IMR-90 (cell line): ENCODE measurements at places on chromosomes 4 and X. TPM values are rescaled to one million over a fixed set of nuclear protein-coding genes. Genes with fewer than 3 reads are reported as not detected.
A peak's percentile ranks its signal among the peaks of the same experiment; 100 is the strongest.

GRCh38 chr4:80540349-80540748, 204.8 kb downstream of the CFAP299 start:
- no peak for DNase-seq

GRCh38 chr4:172982151-172982590, 186.4 kb upstream of the GALNT7 start:
- peak; percentile 92 for DNase-seq

GRCh38 chrX:110877326-110877725, 81.7 kb upstream of the CHRDL1 start:
- DNase-seq: no peak

DNA sequence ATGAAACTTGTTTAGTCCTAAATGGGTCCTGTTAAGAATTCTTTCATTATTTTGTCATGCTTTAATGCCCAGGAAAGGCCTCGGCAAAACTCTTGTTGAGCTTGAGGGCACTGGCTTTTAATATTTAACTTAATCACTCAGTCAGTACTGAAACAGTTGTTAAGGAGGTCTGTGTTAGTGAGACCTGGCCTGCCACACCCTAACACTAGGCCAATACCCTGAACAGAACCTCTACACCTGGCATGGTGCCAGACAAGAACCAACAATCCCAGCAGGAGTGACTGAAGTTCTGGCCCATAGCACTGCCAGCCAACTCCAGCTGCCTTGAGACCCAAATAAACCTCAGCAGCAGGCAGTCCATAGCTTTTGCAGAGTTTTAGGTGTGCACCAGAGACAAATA, 85.7 kb upstream of the ITM2A start:
- DNase-seq: no peak

DNA sequence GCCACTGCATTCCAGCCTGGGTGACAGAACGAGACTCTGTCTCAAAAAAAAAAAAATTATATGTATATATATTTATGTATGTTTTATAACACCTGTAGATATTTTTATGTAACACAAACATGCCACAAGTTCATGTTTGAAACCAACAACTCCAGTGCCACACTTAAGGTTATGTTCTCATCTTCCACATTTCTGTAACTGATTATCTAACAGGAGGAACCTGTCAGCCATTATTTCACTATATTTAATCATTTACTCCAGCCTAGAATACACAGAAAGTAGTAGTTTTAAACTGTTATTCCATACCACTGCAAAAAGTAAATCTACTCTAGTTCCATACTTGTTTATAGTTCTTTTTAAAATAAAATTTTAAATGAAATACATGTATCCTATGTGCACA, 32.3 kb downstream of the MCUB start:
- no peak for DNase-seq

GRCh38 chr4:111404673-111405072, 740.6 kb upstream of the FAM241A start:
- no peak for DNase-seq

DNA sequence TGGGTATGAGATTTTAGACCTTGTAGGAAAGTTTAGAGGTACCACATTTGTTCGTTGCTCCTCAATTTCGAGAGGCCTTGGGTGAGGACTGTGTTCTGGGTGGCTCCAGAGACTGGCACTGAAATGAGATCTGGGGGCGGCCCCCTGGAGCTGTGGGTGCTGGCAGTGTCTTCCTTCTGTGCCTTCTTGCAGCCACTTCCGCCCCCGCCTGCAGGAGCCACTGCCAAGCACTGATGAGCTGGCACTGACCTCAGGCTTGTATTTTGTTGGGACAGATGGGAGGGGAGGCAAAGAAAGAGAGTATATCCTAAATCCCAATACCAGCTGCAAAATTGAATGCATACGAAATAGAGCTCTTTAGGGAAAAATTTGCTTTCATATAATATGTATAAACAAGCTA, 64.5 kb upstream of the CLDN34 start:
- DNase-seq: peak; percentile 34

DNA sequence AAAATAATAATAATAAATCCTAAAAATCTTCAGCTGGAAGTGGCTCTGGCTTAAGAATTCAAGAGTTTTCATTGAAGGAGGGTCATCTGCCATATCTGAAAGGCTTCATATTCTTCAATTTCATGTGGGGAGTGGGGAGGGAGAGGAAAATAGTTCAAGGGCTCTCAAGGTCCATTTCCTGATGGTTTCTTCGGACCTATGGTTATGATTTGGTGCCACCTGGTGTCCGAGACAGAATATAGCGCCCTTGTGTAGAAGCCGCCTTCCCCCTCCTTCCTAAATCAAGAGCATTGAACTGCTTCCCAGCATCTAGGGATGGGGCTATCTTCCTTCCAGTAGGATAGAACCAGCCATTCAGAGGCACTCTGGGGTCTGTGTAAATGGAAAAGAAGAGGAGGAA, 34.3 kb downstream of the NLGN3 start:
- DNase-seq: peak; percentile 69

- no peak for DNase-seq
Observed at GRCh38 chrX:143663755-143664154, 27.9 kb upstream of the SLITRK4 start.

GRCh38 chr4:81960961-81961360, 412.8 kb downstream of the HNRNPD start:
- DNase-seq: no peak

DNA sequence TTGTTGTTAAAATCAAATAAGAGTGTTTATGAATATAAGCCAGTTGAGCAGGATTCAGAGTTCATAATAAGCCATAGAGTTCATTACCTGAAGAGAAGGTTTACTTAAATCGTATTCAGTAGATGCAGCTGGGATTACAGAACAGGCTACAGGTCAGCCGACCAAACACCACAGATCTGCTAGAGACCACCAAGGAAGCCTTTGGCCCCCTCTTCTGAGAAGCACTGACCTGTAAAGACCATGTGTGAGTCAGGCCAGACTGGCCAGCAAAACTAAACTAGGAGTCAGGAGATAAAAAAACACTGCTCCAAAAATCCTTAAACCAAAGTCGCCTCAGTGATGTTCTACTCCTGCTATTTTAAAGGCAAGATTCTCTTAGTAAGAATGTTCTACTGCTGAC, 1125.5 kb downstream of the FAT4 start:
- DNase-seq: no peak

GRCh38 chrX:40871385-40872082, 136.2 kb upstream of the MED14 start:
- peak; percentile 37 for DNase-seq

- no peak for DNase-seq
Observed at GRCh38 chr4:99564921-99565320, 1.1 kb upstream of the TRMT10A start.

GRCh38 chr4:92969650-92970379, 666.0 kb downstream of the GRID2 start:
- peak; percentile 94 for DNase-seq

GRCh38 chr4:55993994-55994663, 45.4 kb downstream of the CEP135 start:
- no peak for DNase-seq

- DNase-seq: peak; percentile 82
Observed at GRCh38 chr4:137307806-137308205, 224.5 kb downstream of the PCDH18 start.

GRCh38 chrX:153525451-153525850, 8.0 kb downstream of the ATP2B3 start:
- no peak for DNase-seq

DNA sequence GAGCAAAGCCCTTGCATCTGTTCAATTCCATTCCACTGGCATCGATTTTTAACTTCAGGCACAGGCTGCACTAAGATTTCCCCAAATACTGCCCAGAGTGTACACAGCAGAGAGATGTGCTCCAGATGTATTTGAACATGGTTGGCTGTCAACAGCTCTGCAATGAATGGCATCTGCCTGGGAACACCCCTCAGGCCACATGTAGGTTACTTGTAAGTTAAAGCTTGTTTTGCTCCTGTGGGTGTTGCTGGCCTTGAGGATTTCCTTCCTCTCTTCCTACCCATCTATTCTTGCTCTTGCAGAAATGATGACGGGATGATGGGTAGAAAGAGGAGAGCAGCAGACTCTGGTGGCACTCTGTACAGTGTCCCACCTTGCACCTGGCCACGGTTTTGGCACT, 69.3 kb upstream of the HELT start:
- no peak for DNase-seq

- DNase-seq: no peak
Observed at GRCh38 chrX:47751670-47752069, 85.0 kb upstream of the ZNF81 start.

DNA sequence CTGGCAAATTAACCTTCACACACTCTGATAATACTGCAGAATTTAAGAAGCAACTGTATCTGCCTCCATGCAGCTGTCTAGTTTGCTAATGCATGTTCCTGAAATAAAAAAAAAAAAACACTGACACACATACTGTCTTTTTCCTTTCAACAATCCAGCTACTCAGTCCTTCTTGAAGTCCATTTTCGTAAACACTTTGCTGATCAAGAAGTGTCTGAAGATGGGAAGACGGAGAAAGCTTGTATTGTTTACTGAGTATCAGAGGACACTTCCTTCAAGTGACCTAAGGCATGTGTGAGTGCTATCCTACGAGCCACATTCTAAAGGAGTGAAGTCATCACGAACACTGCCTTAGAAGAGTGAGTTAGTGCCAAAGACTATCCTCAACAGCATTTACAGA, 82.6 kb downstream of the LUZP4 start:
- DNase-seq: peak; percentile 79

GRCh38 chr4:48037117-48037462, 20.5 kb downstream of the NIPAL1 start:
- no peak for DNase-seq

DNA sequence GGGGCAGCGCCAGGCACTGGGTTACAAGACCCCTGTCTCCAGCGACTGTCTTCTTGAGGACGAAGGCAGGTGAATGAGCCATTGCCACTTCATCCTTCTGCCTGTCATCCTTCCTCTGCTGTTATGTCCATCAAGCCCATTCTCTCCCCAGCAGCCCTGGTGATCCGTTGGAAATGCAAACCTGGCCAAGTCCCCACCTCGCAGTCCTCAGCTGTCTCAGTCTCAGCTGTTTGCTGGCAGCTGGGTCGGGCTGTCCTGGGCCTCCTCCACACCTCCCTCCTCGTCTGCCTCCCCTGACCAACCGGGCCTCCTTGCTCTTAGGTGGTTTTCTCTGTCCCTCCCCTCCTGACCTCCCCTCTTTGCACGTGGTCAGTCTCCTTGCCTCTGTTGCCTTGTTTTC, 38.0 kb downstream of the PTTG2 start:
- DNase-seq: no peak

GRCh38 chr4:117326091-117326490, 240.7 kb upstream of the TRAM1L1 start:
- DNase-seq: no peak

GRCh38 chr4:74968456-74969164, 35.7 kb downstream of the PARM1 start:
- no peak for DNase-seq

- DNase-seq: no peak
Observed at GRCh38 chr4:184645904-184646610, 3.2 kb downstream of the CASP3 start.

DNA sequence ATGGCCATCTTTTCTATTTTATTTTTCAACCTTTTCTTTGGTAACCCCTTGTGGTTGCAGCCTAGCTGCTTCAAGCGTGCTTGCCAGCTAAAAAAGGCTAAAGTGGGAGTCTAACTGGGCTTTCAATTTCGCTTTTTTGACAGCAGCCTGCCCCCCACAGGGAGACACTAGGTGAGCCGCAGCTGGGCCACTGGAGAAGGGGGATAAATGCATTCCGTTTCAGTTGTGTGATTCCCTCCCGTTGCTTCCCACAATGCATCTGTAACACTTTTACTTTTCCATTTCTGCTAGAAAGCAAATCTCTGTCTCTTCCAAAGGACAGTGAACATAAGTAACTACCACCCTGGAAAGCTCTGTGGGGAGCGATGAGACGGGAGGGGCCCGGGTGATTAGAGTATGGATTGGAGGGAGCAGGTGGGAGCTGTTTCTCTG, 86.3 kb upstream of the RAPGEF2 start:
- DNase-seq: peak; percentile 22

GRCh38 chrX:47232197-47232802, 509 bp upstream of the USP11 start:
- DNase-seq: no peak

DNA sequence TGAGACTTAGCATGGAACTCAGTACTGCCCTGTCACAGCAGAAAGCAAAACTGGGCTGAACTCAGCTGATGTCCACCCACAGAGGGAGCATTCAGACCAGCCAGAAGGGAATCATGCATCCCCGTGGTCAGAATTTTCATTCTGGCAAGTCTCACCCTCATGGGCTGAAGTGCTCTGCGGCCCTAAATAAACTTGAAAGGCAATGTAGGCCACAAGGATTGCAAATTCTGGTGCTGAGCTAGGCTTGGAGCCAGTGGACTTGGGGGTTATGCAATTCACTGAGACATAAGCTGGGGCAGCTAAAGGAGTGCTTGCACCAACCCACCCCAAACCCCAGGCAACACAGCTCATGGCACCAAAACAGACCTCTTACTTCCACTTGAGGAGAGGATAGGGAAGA, 494.1 kb downstream of the GABRG1 start:
- DNase-seq: no peak

DNA sequence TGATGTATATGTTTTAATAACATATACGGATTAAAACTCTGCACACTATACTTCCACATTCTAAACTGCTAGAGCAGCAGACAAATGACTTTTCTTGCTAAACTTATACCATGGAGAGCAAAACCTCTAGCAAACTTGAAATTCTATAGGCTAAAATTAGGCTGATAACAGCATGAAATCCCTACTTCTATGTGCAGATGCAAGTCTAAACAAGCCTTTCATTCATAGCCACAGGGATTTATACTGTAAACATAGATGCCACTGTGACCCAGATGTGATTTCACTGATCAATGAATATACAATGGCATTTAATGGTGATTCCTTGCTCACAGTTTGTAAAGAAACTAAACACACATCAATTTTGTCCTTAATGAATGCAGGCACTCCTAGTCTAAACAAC, 151.0 kb downstream of the ANTXR2 start:
- peak; percentile 10 for DNase-seq

The GABRG1 gene
- not detected in 2 replicates for polyA plus RNA-seq

The SPIN2A gene
- 0.10 and 0.63 TPM in 2 replicates for polyA plus RNA-seq

The CSN3 gene
- not detected in 2 replicates for polyA plus RNA-seq

The ADH1A gene
- not detected in 2 replicates for polyA plus RNA-seq

The KLKB1 gene
- 0.03 TPM in 1 of 2 replicates, not detected in the other for polyA plus RNA-seq

The SULT1E1 gene
- polyA plus RNA-seq: not detected in 2 replicates

The CACNA1F gene
- polyA plus RNA-seq: not detected in 2 replicates

The HMX1 gene
- not detected in 2 replicates for polyA plus RNA-seq

The GPC4 gene
- 1.1 and 1.6 TPM in 2 replicates for polyA plus RNA-seq

The MID2 gene
- polyA plus RNA-seq: 0.90 and 1.1 TPM in 2 replicates

The FGFBP1 gene
- polyA plus RNA-seq: not detected in 2 replicates

The FGFBP2 gene
- not detected in 2 replicates for polyA plus RNA-seq

The FMR1 gene
- polyA plus RNA-seq: 8.2 and 12.2 TPM in 2 replicates

The FGF5 gene
- polyA plus RNA-seq: 42.1 and 77.7 TPM in 2 replicates
